Right ventricle myocardium superior (tissue), 1 donor: ENCODE measurements at places on chromosomes 7 and 10.

- DNase-seq = no peak
Observed at GRCh38 chr10:114142018-114142417, 32.0 kb downstream of the CCDC186 start.

DNA sequence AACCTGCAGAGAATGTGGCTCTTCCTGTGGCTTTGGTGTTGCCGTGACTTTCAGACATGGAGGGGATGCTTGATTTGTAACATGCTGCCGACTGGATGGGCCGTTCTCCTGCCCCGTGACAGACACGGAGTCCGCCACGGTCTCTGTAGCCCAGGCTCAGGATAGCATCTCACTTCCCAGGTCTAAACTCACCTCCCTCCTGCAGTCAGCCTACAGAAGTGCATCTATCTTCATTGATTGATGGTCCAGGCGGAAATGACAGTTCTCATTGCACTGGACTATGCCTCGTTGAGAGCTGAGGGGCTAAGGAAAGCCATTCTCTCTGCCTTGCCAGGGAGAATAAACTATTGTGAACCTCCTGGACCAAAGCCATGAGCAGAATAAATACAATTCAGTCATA lies 77.5 kb downstream of the CHN2 start:
- no peak for DNase-seq

- no peak for DNase-seq
Observed at GRCh38 chr7:135245226-135246190, 11.9 kb downstream of the STRA8 start.

DNA sequence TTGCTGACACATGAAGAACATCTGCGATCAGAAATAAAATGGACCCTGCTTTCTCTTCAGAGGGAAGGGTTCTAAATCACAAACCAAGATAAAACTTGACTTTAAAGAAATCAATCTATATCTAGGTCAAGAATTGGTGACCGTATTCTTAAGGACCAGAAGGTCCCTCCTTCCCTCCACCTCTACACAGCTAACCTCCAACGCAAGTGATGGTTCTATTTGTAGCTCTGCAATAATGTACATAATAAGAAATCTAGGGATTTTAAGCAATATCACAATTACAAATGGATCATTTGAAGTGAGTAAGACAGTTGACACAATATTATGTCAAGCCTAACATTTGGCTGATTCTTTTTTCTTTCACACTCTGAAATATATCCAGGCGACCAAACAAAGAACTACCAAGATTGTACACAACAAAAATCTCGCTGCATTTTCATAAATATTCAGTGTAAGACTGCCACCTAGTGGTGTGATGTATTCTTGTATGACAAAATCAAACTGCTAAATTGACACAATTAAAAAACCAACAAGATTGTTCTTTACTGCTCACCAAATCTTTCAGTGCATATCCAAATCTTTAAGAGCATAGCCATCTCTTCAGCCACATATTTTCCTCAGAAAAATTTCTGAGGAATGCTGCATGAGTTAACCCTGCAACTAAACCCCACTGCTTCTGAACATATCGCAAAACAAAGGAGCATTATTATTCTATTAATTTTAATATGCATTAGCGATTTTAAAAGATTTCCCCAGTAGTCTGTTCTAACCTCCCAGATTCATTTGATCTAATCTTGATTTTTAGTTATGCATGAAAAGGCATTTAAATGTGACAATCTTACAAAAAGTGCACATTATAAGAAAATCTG lies 44.5 kb downstream of the ICA1 start:
- DNase-seq = no peak

DNA sequence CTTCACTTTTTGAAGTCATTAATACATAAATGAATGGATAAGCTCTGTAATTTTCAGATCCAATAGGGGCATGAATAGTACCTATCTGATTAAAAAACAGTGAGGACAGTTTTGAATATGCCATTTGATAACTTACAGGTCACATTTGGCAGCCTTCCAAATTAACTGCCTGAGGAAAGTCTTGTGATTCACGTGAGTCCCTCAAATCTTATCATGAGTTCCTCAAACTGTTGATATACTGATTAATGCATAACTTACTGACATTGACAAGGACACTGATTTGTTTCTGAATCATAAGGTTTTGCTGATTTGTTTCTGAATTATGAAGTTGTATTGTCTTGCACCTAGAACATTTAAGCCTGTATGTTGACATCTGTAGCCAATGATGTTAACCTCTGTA lies 55.1 kb downstream of the ANKMY2 start:
- no peak for DNase-seq

DNA sequence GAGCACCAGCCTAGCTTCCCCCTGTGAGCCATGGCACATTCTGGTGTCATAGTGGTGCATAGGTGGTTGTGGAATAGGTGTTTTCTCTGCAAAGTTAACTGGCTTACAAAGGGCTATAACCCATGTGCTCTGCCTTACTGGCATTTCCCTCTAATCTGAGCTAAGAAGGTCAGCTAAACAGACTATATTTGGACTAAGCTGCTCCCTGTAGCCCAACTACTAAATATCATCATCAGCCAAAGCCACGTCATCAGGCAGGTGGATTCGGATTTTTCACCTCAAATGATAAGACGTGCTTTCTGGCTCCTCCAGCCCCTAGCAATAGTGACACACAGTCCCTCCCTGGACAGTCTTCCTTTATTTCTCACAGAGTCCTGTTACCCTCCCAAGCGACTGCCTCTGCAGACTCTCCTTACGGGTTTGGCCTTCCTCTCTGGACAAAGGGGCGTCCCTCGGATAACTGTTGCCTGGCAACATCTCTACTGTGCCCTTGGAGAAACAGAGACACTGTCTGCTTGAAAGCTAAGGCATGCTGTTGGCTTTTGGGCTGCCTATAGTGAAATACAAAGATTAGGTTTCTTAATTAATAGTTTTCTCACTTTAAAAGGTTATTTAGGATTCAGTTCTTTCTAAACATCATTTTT lies 9.1 kb downstream of the SLC13A4 start:
- DNase-seq = no peak

- no peak for DNase-seq
Observed at GRCh38 chr7:121505021-121505420, 108.9 kb upstream of the FAM3C start.

GRCh38 chr10:1560535-1561192 lies 176.7 kb downstream of the ADARB2 start:
- DNase-seq = no peak

DNA sequence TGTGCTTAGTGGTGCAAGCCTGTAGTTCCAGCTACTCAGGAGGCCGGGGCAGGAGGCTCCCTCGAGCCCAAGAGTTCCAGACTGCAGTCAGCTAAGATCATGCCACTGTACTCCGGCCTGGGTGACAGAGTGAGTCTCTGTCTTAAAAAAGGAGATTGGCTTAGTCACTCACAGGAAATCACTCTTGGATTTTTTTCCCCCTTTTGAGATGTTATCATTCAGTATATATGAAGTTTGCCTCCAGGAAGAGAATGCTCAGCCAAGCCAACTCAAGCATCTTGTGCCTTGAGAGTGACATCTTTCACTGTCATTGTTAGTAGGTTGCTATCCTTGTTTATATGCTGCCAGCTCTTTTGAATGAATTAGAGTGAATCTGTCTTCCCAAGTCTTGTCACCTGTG lies 28.0 kb downstream of the NIPSNAP2 start:
- no peak for DNase-seq

DNA sequence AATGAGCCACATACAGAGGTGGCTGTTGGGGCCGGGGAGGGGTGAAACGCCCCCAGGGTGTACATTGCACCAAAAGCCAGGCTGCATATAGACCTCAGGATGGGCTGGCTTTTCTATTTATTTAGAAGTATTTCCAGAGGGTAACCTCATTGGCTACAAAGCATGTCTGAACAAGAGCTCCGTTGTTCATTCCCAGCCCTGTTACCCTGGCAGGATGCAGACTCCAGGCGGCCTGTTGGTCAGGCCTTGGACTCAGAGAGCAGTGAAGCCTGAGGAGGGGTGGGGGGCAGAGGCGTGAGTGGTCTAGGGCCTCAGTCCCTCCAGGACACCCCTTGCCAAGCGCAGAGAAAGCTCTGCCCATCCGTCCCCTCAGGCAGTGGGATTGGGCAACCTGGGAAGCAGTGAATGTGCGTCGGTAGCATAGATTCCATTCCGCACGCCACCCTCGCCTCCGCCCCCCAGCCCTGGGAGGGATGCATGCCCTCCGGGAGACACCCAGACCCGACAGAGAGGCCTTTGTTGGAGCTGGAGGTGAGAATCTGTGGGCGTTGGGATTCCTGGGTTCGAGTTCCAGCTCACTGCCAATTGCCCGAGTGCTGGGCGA lies 41.9 kb downstream of the TCF7L2 start:
- DNase-seq = no peak

GRCh38 chr7:8147760-8148463 lies 114.1 kb downstream of the ICA1 start:
- no peak for DNase-seq

GRCh38 chr7:34406848-34407530 lies 251.0 kb upstream of the NPSR1 start:
- no peak for DNase-seq

GRCh38 chr10:98374217-98374985 lies 40.6 kb downstream of the PYROXD2 start:
- DNase-seq = no peak

DNA sequence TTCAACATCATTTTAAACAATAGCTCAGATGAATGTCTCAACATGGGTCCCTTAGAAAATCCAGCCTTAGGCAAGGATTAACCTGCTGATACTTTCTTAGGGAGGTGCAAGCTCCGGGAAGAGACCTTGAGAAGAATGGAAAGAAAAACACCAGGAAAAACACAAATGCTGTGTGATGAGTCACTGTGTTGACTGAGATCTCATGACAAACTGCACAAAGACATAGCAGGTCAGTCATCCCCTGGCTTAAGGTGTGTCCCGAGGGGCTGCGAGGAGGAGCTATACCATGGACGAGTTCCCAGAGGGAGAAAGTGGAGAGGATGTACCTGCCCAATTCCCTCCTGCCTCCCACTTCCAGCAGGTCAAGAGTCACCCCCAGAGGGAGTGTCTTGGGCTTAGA lies 98.0 kb downstream of the TEX36 start:
- DNase-seq = no peak

- DNase-seq = no peak
Observed at GRCh38 chr7:127845522-127846214, 185.6 kb downstream of the LRRC4 start.

- no peak for DNase-seq
Observed at GRCh38 chr10:88991899-88992320, 1.3 kb downstream of the FAS start.

GRCh38 chr7:27947586-27948278 lies 207.8 kb downstream of the TAX1BP1 start:
- no peak for DNase-seq

DNA sequence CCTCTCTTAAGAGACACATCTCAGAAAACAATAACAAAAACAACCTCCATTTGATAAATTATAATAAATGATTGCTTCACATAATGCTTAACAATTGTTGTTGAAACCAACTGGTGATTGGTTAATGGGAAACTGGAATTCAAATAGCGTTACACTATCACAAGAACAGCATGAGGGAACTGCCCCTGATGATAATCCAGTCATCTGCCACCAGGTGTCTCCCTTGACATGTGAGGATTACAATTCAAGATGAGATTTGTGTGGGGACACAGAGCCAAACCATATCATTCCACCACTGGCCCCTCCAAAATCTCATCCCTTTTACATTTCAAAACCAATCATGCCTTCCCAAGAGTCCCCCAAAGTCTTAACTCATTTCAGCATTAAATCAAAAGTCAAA lies 375.9 kb downstream of the BMPER start:
- no peak for DNase-seq

DNA sequence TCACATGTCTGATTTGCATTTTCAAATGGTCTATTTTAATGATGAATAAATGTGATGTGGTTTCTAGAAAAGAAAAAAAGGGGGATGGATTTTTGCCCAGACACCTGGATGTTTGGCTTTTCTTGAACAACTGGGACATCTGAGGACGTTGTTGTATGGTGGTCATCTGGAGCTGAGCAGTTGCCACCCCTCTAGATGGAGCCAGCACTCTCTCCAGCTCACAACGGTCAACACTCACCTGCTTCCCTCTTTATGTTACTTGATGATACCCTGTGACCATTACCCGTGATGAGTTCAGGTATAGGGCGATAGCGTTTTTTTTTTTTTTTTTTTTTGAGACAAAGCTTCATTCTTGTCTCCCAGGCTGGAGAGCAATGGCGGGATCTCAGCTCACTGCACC lies 30.1 kb upstream of the PAXIP1 start:
- DNase-seq = no peak

GRCh38 chr7:7719236-7719635 lies 829 bp upstream of the RPA3 start:
- DNase-seq = no peak

GRCh38 chr7:128724743-128725142 lies 14.4 kb upstream of the CALU start:
- DNase-seq = no peak

DNA sequence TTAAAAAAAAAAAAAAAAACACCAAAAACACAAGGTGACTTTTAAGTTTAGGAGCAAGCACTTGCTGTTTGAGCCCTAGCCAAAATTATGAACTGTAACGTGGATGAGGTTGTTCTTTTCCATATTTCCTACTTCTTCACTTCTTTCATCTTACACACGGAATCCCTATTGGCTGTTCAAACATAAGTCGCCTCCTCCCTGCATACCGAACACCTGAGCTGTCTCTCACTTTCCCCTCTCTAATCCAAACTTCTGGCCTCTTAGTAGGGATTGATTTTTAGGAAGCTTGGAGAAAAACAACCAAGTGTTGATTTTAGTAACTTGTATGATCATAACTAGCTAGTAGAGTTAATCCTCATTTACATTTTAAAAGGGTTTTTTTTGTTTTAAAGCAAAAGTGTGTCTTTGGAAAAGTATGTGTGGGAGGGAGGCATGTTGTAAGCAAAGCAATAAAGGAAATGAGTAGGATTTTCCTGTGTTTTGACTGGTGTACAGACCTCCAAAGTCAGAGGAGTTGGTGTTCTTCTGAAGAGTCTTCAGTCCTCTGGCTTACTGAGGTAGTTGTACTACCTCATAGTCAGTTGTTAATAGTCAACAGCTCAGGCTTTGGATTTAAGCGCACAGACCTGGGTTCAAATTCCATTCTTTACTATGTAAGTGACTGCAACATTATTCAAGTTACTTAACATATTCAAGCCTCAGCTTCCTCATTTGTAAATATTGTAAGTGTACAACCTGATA lies 39.3 kb downstream of the RABGEF1 start:
- DNase-seq = no peak

DNA sequence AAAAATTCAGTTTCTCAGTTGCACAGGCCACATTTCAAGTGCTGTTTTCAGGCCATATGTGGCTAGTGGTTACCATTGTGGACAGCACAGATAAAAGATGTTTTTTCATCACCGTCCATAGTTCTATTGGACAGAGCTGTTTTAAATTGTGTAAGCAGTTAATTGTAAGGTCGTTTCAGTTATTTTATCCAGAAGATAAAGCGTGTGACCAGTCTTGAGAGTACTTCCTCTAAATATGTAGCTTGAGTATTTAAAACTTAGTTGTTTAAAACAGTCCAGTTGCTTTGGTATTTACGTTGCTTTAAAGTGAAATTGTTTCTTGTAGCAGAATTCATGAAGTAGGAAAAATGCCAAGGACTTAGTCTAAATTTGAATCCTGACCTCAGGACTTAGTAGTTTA lies 66.9 kb downstream of the ZNRF2 start:
- DNase-seq = no peak

- DNase-seq = no peak
Observed at GRCh38 chr10:62189131-62189530, 79.5 kb downstream of the RTKN2 start.

- peak; percentile 32 for DNase-seq
Observed at GRCh38 chr7:26365077-26365900, 73.6 kb downstream of the SNX10 start.
